ENCODE measurements at places on chromosomes 2 and 18. TPM values are rescaled to one million over a fixed set of nuclear protein-coding genes. Genes with fewer than 3 reads are reported as not detected.

Gene GALNT5
- total RNA-seq = 0.09 TPM

Gene SIX3
- not detected for total RNA-seq

Gene GAL3ST2
- 3.1 TPM for total RNA-seq

- DNase-seq = no peak
Observed at GRCh38 chr2:158205215-158205614, 103.5 kb downstream of the UPP2 start.

- no peak for DNase-seq
Observed at GRCh38 chr2:128388499-128388941, 69.9 kb upstream of the HS6ST1 start.

DNA sequence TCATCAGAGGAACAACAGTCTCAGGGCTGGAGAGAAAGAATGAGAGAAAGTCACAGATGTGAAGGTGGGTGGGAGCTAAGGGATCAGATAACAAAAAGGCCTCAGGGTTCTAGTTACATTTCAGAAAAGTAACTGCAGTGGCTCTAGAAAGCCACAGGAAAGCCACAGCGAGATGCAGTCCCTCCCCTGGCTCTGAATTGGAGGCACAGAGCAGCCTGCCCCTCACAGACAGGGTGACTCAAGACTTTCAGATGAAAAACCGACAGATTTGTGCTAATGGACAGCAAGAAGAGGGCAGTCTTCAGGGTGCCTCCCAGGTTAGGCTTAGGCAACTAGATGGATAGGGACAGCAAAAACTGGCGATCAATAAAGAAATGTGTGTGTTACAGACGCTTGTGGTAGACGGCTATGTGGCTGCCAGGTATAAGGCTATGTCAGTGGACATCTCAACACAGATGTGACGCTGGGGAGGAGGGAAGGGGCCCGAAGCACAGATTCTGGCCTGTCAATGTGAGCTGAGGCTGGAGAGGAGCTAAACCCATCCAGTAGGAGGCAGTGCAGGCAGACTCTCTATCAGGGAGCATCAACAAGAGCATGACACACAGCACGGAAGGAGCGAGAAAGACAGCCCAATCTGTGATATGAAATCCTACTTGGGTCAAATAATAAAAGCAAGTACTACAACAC is 26.2 kb downstream of the UNC50 start:
- no peak for DNase-seq

GRCh38 chr2:37268111-37268510 is 36.7 kb downstream of the NDUFAF7 start:
- DNase-seq = no peak

Gene CD226
- total RNA-seq = 4.3 TPM

Gene ODC1
- 155 TPM for total RNA-seq

DNA sequence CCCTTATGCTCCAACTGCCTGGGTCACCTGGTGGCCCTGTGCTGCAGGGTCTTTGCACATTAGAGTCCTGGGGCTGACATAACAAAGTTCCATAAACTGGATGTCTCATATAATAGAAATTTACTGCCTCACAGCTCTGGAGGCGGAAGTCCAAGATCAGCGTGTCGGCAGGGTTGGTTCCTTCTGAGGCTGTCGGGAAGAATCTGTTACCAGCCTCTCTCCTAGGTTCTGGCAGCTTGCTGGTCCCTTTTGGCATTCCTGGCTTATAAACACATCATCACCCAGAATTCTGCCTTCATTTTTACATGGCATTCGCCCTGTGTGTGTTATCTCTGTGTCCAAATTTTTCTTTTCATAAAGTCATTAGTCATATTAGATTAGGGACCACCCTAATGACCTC is 170.5 kb downstream of the NDUFA10 start:
- DNase-seq = no peak

Gene SLC38A11
- 0.60 TPM for total RNA-seq

DNA sequence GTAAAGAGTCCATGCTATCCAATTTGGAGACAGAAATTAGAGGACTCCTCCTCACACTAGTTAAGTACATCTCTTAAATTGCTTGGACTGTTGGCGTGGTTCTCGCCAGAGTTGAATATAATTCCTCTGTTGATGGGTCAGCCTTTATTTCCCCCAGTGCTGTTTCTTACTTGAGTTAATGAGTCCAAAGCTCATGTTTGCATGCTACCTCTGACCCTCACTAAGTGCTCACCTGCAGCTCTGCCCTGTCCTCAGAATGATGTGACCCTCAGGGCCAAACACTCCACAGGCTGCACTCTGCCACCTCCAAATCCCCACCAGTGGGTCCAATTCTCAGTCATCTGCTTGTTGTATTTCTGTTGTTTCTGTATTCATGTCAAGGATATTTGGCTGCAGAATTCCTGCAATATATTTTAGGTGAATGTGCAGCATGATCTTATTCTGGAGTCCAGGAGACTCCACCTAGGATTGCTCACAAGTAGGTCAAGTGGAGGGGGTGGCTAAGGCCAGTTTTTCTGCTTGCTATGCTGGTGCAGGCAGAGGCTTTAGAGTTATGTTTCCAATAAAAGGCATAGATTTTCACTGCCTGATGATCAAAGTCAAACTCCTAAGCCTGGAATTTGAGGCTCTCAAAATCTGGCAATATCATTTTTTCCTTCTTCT is 37.8 kb downstream of the RDH14 start:
- DNase-seq = no peak

Gene SIGLEC15
- not detected for total RNA-seq

GRCh38 chr2:74763962-74764428 is 69.9 kb upstream of the HK2 start:
- DNase-seq = no peak

DNA sequence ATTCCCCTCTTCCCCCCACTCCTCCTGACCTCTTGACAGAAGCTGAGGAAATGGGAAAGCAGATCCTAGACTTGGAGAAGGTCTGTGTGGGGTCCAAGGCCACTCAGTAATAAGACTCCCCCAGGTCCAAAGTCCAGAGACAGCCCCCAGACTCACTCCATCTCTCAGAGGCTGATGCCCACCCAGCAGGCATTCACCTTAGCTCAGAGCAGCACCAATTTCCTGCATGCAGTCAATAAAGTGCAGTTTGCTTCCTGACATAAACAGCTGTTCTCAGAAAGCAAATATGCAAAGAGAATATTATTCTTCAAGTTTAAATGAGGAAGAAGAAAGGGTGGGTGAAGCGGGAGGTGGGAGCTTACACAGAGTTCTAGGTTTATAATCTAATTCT is 84.1 kb upstream of the RTN4 start:
- no peak for DNase-seq

Gene DNPEP
- 58.4 TPM for total RNA-seq

DNA sequence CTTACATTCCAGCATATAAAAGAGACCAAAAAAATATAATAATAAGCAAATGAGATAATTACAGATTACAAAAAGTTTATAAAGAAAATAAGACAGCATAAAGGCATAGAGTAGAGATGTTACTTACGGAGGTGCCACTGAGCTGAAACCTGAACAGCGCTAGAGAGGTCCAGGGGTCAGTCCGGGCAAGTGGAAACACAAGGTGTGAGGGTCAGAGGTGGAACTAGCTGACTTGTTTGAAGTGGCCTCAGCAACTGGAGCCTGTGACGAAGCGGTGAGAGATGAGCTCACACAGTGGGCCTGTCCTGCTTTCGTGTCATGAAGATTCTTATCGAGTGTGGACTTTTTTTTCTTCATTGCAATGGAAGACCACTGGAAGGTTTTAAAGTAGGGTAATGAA is 288.3 kb upstream of the TANK start:
- DNase-seq = no peak

Gene WNT6
- 0.19 TPM for total RNA-seq

Gene CABLES1
- 31.0 TPM for total RNA-seq

GRCh38 chr2:58466804-58467203 is 225.7 kb upstream of the FANCL start:
- no peak for DNase-seq

Gene AGAP1
- total RNA-seq = 24.3 TPM

- DNase-seq = no peak
Observed at GRCh38 chr18:66103550-66103949, 352.7 kb downstream of the CDH7 start.

DNA sequence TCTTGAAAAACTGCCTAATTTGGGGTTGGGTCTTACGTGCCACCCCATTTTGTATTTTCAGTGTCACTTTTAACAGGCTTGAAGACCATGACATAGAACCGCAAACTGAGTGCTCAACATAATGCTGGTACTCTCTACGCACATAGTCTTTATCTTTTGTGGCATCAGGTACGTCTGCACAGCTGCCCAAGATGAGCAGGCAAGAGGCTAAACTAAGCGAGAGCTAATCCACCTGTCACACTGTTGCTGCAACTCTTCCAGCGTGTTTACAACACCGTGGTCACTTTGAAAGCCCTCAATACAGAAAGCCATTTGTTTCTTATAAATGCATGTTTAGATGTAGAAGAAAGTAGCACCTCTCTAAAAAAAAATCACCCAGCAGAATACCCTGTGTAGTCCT is 270.0 kb upstream of the TCF4 start:
- DNase-seq = no peak

DNA sequence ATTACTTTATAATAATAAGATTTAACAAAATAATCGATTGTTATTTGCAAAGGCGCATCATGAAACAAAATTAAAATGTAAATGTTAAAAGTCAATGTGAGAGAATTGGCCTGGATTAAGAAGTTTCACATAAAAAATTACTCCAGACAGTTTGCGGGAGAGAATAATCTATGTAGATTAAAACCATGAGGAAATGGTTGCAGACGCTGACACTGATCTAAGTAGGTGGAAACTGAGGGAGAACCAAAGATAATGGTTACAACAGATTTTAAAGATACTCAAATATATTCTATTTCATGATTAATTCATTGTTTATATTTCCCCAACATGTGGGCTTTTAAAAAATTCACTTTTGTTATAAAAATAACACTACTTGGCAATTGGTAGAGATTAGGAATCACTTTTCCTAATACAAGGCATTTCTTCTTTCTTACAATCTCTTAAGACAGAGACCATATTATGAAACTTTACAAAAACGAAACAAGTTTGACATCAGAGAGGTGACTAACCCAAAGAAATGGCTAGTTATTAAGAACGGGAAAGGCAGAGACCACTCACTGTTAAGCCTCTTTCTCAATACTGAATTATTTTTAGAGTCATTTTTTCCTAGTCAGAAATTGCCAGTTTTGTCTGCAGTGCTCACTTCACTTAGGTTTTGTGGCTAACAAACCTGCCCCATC is 1.6 kb downstream of the KANSL1L start:
- no peak for DNase-seq

- no peak for DNase-seq
Observed at GRCh38 chr2:125554956-125555355, 1101.0 kb upstream of the GYPC start.

- DNase-seq = no peak
Observed at GRCh38 chr2:16026816-16027501, 86.6 kb downstream of the MYCN start.

- DNase-seq = no peak
Observed at GRCh38 chr2:229090225-229090624, 180.9 kb downstream of the PID1 start.

Gene DCC
- total RNA-seq = 0.12 TPM

- no peak for DNase-seq
Observed at GRCh38 chr2:219027511-219028055, 13.7 kb downstream of the CFAP65 start.

Gene PLA2R1
- total RNA-seq = 11.6 TPM

GRCh38 chr2:73163483-73164367 is 38.6 kb upstream of the NOTO start:
- peak; percentile 49 for DNase-seq

DNA sequence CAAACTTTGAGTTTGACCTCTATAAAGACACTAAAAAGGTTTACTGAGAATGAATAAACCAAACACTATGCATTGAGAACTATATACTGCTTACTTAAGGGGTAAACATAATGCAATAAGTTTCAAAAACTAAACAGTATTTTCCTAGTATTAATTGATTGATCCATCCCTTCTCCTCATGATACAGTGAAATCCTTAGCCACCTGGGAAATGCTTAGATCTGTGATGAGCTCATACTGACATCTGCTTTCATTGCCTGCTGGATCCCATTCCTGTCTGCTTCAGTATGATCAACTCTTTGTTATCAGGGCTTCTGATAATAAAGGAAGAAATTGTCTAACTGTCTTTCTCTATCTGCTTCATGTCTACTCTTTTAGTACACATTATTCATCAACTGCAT is 74.9 kb upstream of the UBE2E3 start:
- DNase-seq = no peak

- DNase-seq = peak; percentile 46
Observed at GRCh38 chr2:75064691-75065396, 106.4 kb downstream of the POLE4 start.

DNA sequence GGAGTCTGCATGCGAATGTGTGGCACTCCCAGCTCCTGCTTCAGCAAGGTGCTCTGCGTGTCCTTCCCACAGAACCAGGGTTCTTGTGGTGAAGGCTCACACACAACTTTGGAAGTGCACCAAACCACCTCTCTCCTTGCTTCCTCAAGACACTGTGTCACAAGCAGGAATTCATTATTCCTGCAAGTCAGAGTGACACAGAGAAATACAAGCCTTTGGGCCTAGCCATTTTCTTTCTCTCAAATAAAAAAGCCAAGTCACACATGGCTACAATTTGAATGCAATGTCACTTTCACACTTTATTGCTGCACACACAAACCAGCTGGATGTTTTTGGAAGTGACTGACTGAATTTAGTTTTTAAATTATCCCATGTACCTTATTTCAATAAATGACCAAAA is 30.1 kb upstream of the THOC1 start:
- no peak for DNase-seq

Gene SDC1
- total RNA-seq = 0.50 TPM

Gene MRO
- total RNA-seq = 1.1 TPM

DNA sequence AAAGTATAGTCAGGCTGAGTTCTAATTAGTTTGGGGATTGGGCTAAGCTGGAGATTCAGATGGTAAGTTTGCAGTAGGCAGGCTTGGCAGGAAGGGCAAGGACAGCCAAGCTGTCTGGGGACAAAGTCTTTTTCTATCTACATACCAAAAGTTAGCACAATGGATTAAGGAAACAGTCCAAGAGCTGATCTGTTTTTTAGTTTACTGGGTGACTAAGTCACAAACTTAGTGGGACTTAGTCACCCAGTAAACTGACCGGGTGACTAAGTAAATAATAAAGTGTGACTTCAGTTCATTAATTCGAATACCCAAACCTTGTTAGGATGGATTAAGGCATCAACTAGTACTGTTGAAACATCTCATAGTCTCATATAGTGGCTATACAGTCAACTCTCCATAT is 1386.0 kb upstream of the CELF4 start:
- no peak for DNase-seq

- no peak for DNase-seq
Observed at GRCh38 chr2:62736899-62737559, 31.5 kb downstream of the EHBP1 start.

DNA sequence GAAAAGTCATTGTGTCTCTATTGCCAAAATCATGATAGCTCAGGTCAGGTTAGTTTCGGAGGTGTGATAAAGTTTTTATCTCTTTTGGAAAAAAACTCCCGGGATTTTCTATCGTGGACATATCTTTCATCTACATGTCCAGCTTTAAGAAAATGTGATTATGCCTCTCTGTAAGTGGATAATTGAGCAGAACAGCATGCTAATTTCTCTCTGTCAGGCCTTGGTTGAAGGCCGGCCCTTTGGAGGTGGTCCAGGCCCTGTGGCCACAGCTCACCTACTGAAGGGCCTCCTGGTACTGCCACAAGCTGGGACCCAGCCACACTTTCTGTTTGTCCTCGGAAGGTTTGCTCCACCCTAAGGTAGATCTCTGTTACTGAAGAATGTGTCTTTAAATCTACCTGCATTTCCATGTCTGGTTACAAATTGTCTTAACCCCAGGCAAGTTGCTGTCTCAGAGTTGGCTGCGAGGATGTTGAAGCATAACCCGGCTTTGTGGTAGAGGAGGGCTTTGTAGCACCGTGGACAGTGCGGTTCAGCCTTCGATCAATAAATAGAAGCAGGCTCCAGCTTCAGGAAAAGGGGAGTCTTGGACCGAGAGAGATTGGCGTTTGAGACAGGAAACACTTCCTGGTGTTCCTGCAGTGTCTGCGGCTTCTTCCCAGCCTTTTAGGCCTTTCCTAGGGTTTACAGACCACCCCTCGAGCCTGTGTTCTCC is 25.5 kb downstream of the TCF7L1 start:
- DNase-seq = no peak
